ENCODE measurements at places on chromosomes 12 and 14.

DNA sequence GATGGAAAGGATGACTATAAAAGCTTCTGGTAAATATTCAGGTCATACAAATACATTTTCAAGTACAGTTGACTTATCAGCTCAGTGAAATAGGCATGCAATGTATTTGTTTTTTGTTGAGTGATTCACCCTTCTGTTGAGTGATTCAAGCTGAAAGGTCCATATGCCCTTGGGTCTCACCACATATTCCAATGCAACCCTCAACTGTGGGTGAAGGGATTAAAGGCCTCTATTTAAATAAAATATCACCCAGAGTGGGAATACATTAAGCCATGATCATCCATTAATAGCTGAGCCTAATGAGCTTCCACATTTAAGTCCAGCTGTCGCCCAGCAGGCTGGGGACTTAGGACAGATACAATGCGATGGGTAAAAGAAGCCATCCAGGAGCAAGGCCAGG is 120.2 kb downstream of the CRACR2A start:
- DNase-seq = no peak

DNA sequence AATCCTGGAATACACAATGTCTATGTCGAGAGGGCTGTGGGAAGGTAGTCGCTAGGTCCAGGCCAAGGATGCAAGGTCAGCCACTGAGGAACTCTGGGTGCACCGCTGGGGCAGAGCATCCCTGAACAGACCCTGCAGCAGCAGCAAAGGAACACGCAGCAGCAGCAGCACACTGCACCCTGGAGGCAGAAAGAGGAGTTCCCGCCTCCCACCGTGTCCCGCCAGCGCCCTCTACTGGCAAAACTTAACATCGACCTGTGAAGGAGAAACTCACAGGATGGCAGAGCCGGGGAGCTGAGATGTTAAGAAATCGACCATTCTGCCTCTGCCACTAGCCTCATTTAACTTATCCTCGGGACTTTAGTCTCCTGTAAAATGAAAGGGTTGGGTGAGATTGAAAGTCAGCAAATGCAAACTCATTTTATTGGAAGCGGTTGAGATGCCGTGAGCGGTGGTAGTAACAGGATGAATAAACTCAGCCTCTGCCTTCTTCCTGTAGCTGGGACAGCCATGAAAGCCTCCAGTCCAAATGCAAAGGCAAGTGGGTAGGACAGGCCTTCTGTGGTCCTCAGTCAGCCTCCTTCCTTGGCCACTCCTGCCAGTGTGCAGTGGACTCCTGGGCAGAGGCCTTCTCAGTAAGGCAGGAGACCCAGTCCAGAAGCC is 45.6 kb downstream of the STAB2 start:
- DNase-seq = peak; percentile 68

DNA sequence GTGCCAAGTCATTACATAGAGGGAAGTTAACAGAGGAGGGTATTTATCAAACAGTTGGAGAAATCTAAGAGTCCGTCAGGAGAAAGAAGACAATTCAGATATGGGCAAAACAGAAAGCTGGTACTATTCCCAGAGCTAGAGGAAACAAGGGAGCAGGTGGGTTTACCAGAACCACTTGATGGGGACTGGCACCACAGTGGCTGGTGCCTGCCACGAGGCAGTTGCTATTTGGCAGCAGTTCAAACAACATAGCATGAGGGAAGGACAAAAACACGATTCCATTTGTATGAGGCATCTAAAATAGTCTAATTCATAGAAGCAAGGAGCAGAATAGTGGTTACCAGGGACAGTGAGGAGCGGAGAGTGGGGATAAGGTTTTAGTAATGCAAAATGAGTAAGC is 24.6 kb upstream of the KLRD1 start:
- no peak for DNase-seq

- DNase-seq = no peak
These were observed 962.9 kb downstream of the TMEM121 start for GRCh38 chr14:106489112-106489881.

- no peak for DNase-seq
These were observed 149.3 kb upstream of the BMP4 start for GRCh38 chr14:54105898-54106297.

DNA sequence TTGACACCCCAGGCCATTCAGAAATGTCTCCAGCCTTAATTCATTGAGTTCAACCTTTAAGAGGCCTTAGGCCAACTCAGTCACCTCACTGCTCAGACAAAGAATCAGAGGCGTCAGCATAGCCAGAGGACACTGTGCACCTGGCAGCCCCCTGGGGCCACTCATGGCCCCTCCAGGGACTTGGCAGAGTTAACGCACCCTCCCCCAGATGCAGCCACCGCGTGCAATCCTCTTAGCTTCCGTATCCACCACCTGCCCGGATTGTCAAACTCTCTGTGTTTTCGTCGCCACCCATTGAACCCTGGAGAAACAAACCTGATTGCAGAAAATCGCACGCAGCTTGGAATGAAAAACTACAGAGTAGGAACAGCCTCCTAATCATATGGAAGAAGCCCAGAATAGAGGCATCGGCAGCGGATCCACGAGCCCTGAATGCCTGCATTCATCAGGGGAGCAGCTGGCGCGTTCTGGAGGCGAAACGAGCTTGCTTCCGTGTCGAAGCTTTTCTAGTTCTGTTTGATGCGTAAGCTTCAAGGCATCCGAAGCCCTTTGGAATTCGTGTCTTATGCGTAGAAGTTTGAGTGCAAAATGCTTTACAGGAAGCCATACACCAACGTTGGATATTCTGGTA is 22.4 kb downstream of the BRI3BP start:
- no peak for DNase-seq

DNA sequence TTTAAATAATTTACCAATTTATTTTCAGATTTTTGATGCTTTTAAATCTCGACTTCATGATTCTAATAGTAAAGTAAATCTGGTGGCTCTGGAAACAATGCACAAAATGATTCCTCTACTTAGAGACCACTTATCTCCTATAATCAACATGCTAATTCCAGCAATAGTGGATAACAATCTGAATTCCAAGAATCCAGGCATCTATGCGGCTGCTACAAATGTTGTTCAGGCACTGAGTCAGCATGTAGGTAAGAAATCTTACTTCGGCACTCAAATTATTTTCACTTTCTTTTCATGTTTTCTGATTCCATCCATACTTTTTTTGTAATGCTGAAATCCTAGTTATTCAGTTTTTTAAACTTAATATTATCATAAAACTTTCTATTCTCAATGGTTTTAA is 15.5 kb upstream of the PRPF39 start:
- no peak for DNase-seq

- DNase-seq = no peak
These were observed 27.7 kb upstream of the CALM1 start for GRCh38 chr14:90368946-90369721.

DNA sequence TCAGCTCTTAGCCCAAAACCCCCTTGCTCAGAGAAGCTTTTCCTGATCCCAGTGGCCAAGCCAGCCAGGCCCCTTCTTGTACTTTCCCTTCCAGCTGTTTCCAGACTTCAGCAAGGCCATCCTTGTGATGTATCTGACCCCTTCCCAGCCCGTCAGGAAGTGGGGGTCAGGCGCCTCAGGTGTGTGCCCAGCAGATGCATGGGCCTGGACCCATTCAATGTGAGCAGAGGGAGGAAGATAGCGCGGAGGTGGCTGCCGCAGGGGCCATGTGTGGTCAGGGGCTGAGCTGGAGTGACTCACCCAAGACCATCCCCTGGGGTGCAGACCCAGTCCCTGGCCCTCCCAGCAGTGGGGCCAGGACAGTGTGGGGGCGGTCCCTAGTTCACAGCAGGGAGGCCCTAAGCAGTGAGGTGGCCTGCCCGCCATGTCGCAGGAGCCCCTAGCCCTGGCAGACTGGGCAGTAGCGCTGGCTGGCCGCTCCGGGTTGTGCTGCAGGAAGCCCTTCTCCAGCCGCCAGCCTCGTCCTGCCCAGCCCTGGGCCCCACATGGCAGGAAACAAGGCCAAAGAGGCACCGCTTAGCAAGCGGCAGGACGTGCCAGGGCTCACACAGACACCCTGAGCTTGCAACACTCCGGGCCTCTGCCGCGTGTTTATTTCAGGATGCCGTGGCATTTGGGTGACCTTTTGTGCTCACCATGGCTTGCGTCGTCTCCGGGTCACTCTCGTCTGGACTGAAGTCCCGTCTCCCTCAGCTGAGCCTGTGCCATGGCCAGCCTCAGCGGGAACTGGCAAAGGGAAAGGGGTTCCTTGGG is 12.0 kb downstream of the ADSS1 start:
- DNase-seq = no peak

- DNase-seq = no peak
These were observed 101.3 kb upstream of the E2F7 start for GRCh38 chr12:77166696-77167095.

GRCh38 chr12:94831081-94831751 is 172.3 kb downstream of the NDUFA12 start:
- no peak for DNase-seq

- no peak for DNase-seq
These were observed 153.6 kb downstream of the ATP23 start for GRCh38 chr12:58095002-58095401.

DNA sequence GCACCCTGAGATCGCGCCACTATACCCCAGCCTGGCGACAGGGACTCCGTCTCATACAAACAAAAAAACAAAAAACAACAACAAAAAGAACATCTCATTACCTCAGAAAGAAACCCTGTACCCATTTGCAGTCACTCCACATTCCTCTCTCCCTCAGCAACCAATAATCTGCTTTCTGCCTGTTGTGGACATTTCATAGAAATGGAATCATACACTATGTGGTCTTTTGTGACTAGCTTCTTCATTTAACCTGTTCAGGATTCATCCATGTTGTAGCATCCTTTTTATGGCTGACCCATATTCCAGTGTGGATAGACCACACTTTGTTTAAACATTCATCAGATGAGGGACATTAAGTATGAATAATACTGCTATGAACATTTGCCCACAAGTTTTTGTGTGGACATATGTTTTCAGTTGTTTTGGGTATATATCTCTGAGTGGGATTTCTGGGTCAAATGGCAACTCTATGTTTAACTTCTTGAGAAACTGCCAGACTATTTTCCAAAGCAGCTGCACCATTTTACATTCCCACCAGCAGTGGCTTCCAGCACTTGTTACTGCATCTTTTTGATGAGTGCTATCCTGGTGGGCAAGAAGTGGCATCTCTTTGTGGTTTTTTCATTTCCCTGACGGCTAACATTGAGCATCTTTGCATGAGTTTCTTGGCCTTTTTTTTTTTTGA is 5.9 kb upstream of the RCOR1 start:
- no peak for DNase-seq

DNA sequence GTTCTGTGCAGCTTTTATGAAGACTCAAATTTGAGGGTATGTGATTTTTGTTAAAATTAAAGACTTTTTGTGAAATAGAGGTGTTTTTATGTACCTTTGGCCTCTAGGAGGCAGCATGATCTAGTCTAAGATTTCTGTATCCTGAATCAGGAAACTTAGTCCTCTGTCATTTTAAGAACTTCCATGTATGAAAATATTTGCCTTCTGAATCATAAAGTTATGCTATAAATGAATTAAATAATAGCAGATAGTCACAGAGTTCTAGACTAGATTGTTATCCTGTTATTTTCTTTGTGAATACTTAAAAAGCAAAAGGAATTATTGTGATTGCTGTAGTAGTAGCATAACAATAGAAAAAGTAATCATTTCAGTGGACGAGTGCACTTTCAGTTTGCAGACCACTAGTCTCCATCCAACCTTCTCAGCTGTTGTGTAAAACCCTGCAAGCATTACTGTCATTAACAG is 56.3 kb downstream of the FGD4 start:
- peak; percentile 81 for DNase-seq

DNA sequence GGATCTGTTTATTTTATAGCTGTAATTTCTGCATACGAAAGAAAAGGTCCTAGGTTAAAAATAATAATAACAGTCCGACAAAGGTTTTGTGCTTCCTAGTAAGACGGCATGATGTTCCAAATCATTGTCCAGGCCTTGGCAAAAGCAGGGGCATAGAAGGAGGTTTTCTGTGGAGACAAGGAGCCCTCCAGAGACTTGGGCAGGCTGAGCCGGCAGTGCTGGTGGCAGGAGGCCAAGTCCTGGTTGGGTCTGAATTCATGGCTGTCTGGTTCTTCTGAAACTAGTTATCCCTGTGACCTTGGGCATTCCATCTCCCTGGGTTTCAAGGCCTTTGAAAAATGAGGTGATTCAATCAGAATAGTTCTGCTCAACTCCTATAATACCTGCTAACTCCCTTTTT is 44.0 kb downstream of the KCNK13 start:
- no peak for DNase-seq

DNA sequence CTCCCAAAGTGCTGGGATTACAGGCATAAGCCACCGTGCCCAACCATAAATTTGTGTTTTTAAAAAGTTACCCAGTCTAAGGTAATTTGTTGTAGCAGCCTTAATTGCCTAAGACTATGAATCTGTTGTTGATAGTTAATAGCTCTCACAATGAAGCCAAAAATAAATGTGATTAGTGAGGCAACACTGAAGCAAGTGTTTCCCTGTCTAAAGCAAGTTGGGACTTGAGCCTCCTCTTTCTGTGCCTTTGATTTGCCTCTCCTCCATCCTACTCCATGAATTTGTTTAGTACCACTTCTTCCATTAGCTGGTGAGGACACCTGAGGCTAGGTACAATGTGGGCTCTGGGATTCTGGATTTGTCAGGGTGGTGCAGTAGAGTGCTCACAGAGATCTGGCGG is 36.8 kb downstream of the DAAM1 start:
- DNase-seq = no peak

GRCh38 chr12:49476091-49476490 is 62.7 kb upstream of the KCNH3 start:
- DNase-seq = no peak

GRCh38 chr14:50011242-50011641 is 105.1 kb downstream of the VCPKMT start:
- DNase-seq = no peak

GRCh38 chr12:46154221-46154985 is 114.4 kb downstream of the SLC38A1 start:
- no peak for DNase-seq

GRCh38 chr12:92585115-92585727 is 117.6 kb upstream of the PLEKHG7 start:
- DNase-seq = no peak

GRCh38 chr12:74985986-74986319 is 223.7 kb downstream of the KCNC2 start:
- no peak for DNase-seq

GRCh38 chr12:56987011-56987410 is 19.3 kb downstream of the ZBTB39 start:
- no peak for DNase-seq
